ENCODE measurements at places on chromosomes 3 and 15.

- DNase-seq = no peak
Observed at GRCh38 chr3:24483873-24484272, 10.8 kb downstream of the THRB start.

GRCh38 chr15:29678504-29679034 lies 143.7 kb downstream of the TJP1 start:
- DNase-seq = no peak

GRCh38 chr3:194814878-194815357 lies 129.2 kb downstream of the FAM43A start:
- DNase-seq = no peak

DNA sequence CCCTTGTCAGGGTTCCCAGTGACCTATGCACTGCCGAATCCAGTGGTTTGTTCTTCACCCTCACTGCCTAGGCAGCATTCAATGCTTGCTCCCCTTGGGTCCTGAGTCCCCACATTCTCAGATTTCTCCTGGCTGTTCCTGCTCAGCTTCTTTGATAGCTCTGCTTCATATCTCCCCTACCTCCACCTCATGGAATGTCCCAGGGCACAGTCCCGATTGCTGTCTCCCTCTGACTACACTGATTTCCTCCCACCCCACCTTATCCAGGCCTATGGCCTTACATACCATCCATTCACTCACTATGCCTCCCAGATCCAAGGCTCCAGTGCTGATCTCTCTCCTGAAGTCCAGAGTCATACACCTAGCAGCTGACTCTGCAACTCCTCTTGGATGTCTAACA lies 1.5 kb upstream of the CDHR4 start:
- no peak for DNase-seq

- no peak for DNase-seq
Observed at GRCh38 chr3:122969585-122970469, 57.7 kb downstream of the SEMA5B start.

GRCh38 chr15:41594801-41595746 lies 36.1 kb downstream of the TYRO3 start:
- DNase-seq = no peak

DNA sequence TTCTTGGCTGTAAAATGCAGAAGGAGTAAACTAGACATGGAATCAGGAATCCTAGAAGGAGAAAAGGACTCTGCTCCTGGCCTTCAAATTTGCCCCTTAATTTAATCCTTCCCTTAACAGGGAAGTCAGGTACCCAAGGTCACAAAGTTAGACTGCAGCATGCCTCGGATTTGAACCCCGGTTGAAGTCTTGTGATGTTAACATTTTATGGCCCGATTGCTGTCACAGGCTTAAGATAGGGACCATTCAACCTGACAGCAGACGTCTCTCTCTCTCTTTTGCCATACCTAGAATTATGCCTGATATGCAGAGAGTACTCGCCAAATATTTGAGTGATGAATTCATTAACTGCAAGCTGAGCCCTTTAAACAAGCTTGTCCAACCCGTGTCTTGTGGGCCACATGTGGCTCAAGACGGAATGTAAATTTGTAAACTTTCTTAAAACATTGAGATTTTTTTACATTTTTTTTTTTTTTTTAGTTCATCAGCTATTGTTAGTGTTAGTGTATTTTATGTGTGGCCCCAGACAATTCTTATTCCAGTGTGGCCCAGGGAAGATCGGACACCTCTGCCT lies 217.2 kb downstream of the THSD4 start:
- no peak for DNase-seq

- DNase-seq = no peak
Observed at GRCh38 chr3:124845406-124845805, 41.8 kb downstream of the ITGB5 start.

DNA sequence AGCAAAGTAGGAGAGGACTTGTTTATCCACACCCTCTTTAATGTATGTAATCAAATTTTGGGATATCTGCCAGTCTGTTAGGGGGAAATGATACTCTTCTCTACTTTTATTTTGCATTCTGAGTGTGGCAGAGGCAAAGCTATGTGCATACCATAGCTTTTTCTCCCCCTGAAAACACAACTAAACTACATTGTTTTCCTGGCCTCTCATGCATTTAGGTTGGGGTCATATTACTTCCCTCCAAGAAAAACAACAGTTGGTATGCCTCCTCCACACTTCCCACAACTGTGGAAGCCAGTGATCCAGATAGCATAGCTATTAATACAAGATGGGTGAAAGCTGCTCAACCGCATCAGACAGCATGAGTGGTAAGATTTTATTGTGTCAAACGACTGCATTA lies 6.9 kb downstream of the RPL15 start:
- no peak for DNase-seq

DNA sequence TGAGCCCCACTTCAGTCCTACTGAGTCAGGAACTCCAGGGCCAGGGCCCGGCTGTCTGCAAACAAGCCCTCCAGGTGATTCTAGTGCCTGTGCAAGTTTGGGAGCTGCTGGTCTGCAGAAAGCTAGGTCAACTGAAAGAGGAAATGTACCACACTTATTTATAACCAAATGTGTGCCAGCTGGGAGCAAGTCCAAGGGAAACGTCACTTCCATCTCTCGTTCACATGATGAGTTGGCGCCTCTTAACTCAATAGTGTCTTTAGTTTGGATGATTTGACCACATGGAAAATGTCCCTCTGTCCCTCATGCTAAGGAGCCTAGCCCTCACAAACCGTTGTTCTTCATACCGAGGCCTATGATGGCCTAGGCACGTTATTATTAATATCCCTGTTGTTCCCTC lies 43.2 kb downstream of the GOLGA8S start:
- no peak for DNase-seq

- no peak for DNase-seq
Observed at GRCh38 chr3:99473321-99473751, 165.1 kb upstream of the COL8A1 start.

DNA sequence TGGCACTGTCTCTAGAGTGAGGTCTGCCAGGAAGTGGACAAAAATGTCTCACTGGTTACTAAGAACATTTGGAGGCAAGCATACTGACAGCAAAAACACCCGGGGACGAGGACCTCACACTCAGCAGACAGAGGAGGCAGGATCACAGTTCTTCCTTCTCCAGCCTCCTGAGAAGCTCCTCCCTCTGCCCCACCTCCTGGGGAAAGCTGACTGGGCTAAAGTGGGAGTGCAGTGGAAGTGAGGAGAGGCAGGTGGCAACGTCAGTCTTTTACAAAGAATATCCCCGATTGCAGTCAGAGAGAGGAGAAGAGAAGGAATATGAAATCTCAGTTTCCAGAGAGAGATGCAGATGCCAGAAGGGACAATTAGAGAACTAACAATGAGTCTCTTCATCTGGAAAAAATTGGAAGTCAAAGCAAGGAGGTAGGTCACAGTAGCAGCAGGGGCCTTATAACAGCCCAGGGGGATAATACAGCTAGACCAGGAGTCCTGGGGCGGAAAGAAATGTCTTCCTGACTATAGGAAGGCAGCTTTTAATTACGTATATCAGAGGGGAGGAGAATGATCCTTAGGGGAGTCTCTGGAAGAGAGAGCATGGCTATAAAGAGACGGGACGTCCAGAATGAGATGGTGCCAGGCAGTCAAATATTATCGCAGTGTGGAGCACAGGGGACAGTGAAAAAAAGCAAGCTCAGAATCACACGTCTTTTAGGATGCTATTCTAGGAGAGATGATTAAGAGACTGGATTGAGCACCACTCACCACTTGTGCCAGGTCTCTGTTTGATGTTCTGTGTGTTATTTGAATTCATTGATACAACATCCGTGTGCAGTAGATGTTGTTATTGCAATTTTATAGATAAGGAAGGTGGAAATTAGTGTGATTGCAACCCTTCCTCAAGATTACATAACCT lies 47.2 kb downstream of the LEO1 start:
- DNase-seq = no peak
